ENCODE measurements at places on chromosomes 16 and 17.

- no peak for DNase-seq
Measured at GRCh38 chr17:9072696-9073339, 51.5 kb downstream of the NTN1 start.

- no peak for DNase-seq
Measured at GRCh38 chr16:68710211-68710610, 26.9 kb upstream of the CDH1 start.

- no peak for DNase-seq
Measured at GRCh38 chr16:17235147-17235815, 235.5 kb downstream of the XYLT1 start.

DNA sequence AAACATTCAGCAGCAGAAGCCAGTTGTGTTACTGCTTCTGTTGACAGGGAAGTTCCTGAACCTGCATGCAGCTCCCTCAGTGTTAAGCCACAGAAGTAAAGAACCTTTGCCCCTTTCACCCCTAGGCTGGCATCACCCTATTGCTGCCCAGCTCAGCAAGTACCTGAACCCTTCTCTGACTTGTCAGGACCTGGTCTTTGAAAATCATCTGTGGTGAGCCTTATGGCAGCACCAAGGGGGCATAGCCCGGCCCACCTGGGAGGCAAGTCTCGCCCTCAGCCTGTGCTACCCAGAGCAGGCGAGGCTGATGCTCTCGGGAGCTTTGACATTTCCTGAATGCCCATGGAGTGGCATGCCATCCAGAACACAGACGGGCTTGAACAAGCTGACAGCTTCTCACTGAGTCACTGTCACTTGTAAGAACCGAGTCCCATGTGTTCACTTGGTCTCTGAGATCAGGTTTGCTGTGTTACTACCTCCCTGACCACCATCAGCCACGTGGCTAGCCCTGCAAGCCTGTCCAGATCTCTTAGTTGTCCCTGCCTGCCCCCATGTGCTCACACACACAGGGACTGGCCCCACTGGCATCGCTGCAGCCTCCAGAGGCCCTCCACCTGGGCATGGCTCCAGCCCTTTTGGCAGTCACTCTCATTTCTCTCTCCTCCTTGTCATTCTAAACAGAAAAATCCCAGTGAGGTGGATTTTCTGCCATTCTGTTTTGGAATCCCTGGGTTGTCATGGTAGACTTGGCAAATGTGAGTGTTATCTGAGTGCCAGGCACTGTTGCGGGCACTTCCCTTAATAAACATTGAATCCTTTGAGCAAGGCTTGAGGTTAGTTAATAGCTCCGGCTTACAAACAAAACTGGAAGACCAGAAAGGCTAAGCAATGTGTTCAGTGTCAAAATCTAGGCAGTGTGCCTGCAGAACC is 2.9 kb upstream of the CARMIL2 start:
- DNase-seq: no peak

GRCh38 chr17:42846594-42847280 is 2.4 kb downstream of the AOC2 start:
- no peak for DNase-seq

GRCh38 chr17:50420419-50421112 is 5.5 kb upstream of the ACSF2 start:
- DNase-seq: no peak

- DNase-seq: no peak
Measured at GRCh38 chr17:56656701-56657327, 63.3 kb downstream of the NOG start.

DNA sequence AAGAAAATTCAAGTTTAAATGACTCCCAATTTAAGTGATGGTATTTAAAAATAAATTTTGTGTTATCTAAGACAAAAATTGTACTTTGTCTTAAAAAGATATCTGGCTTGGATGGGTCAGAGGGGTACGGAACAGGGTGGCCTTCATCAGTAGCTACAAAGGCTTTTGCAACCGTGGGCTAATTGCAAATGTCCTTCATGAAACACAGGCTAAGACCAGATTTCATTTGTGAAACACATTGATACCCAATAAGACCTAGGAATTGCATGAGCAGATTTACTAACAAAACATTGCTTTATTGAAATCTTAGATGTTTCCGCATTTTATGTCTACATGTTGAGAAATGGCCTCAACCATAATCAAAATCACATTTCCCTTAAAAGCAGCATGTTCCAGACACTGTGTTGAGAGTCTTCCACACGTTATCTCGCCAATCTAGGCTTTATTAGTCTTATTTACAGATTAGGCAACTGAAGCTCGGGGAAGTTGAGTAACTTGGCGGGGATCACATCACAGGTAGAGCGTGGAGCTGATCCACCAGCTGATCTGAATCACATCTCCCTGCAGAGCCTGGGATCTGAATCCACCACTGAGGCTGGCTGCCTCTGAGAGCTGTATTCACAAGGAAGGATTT is 21.8 kb downstream of the FBXO39 start:
- DNase-seq: no peak

DNA sequence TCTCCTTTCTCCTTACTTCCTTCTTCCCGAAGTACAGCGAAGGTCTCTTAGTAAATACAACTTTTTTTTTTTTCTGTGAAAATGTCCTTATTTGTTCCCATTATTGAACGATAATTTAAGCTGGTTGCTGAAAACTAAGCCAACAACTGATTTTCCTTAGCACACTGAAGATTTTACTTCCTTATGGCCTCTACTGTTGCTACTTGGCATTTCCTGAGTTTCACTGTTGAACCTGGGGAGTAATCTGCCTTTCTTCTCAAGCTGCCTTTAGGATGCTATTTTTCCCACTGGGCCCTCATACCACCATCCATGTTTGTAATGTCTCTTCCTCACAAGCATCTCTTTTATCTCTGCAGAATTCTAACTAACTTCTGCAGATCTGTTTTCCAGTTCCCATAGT is 26.1 kb downstream of the UBE2O start:
- DNase-seq: no peak

GRCh38 chr16:68197250-68197649 is 38.7 kb downstream of the ESRP2 start:
- DNase-seq: no peak

- peak; percentile 32 for DNase-seq
Measured at GRCh38 chr16:962901-963814, 7.6 kb downstream of the LMF1 start.

GRCh38 chr16:57539072-57539796 is 2.9 kb upstream of the CCDC102A start:
- peak; percentile 24 for DNase-seq

DNA sequence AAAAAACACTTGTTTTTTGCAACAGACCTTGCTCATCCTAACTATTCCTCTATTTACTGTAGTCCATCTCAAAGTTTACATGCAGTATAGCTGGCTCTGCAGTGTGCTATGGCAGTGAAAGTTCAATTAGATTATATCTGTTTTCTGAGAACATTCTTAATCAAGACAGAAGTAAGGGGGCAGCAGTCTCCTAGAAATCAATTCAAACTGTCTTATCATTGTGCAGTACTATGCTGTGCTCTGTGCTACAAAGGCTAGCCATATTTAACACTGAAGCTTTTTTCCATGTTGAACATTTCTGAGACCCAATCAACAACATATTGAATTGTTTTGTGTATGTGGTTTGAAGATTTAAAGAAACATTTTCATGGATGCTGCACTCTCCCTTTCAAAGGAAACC is 11.4 kb downstream of the NETO2 start:
- no peak for DNase-seq

- peak; percentile 71 for DNase-seq
Measured at GRCh38 chr17:7323731-7324437, 5.3 kb downstream of the NEURL4 start.

GRCh38 chr16:71895679-71896365 is 491 bp downstream of the IST1 start:
- no peak for DNase-seq

GRCh38 chr17:64506201-64506575 is at the start of gene DDX5:
TSS of gene DDX5 (minus strand) at chr17:64506289. CDS start at chr17:64506119, 170 bp downstream.
- peak; percentile 98 for DNase-seq

DNA sequence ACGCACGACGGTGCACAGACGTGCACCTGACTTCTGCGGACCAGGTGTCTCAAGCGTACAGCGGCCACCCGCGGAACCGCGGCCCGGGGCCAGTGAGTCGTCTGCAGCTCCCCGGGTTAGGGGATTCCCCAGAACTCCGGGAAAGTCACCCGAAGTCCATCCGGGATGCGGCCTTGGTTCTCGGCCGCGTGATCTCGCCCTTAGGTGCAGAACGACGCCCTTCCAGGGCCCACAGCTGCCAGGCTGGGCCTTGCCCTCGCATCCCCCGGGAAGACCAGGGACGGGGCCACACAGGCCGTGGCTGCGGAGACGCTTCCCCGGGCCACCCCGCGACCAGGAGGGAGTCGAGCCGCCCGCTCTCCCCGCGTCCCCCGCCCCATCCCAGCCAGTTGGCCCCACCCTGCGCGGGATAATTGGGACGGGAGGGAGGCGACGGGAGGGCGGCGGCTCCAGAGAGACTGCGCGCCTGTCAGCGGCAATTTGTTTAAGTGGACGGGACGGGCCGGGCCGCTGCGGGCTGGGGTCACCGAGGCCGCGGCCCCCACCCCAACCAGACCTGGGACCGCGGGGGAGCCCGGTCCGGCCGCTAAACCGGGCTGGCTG is 3.6 kb upstream of the TBX2 start:
- DNase-seq: no peak

DNA sequence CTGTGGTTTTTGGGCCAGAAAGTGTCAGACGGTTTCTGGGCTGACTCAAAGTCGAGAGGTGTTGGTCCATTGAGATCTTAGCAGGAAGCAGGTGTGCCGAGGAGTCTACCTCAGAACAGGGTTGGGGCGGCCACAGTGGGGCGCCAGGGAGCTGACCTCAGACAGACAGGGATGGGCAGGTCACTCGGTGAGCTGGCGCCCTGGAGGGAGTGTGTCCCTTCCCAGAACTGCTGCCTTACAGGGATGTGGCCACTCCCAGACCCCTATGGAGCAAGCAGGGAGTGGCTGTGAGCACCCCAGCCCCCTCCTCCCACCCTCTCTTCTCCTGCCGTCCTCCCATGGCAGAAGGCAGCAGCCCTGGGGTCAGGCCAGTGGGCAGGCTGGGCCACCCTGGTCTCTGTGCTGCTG is 14.0 kb upstream of the DPEP1 start:
- peak; percentile 44 for DNase-seq

DNA sequence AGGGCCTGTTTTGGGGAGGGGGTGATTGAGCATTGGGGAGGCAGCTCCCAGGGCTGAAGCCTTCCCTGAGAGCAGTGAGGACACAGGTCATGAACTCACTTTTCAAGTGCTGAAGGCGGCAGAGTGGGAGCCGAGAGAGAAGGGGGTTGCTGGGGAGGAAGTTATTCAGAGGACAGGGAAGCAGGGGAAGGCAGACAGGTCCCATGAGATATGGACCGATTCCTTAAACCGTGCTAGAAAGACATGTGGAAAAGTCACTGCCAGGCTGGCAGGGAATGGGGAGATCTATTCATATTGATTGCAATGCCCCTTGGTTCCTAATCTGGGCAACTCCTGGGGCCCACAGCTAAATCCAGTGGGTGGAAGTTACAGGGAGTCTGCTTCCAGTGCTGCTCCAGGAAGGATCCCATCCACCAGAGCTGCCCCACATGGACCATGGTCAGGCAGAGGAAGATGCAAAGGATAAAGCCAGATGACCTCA is 1.1 kb downstream of the CCL4 start:
- DNase-seq: no peak

- no peak for DNase-seq
Measured at GRCh38 chr16:3965306-3965705, 84.8 kb upstream of the CREBBP start.

- DNase-seq: peak; percentile 37
Measured at GRCh38 chr16:11250091-11250785, 5.8 kb downstream of the SOCS1 start.

- DNase-seq: no peak
Measured at GRCh38 chr16:82990155-82990554, 363.4 kb downstream of the CDH13 start.

GRCh38 chr17:19378416-19379360 is at the start of gene MAPK7:
TSS of gene MAPK7 (plus strand) at chr17:19378498. CDS start at chr17:19378901, 403 bp downstream.
- no peak for DNase-seq

GRCh38 chr17:42971589-42971988 is 7.3 kb upstream of the AARSD1 start:
- DNase-seq: no peak

DNA sequence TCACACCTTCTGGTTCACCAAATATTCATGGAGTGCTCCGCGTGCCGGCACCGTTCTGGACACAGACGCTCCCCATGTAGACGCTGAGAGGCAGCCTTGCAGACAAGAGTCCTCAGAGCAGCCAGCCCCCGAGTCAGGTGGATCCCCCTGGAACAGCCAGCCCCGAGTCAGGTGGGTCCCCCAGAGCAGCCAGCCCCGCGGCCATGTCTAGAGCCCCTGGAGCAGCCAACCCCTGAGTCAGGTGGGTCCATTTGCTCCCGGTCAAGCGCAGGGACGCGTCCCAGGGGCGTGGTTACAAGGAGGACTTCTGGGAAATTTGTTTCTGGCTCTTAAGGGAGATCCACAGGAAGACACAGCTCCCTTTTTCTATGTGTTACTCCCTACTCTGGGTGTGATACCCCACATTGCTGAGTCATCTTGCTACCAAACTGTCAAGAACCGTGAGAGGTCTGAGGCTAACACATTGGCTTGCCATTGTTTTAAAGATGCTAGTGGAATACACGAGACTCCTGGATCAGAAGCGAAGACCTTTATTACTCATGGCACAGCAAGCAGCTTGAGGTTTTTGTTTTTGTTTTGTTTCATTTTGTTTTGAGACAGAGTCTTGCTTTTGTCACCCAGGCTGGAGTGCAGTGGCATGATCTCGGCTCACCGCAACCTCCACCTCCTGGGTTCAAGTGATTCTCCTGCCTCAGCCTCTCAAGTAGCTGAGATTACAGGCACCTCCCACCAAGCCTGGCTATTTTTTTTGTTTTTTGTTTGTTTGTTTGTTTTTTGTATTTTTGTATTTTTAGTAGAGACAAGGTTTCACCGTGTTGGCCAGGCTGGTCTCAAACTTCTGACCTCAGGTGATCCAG is 43.3 kb upstream of the CBFA2T3 start:
- peak; percentile 44 for DNase-seq

GRCh38 chr16:11639008-11639562 is 29.2 kb upstream of the SNN start:
- no peak for DNase-seq

DNA sequence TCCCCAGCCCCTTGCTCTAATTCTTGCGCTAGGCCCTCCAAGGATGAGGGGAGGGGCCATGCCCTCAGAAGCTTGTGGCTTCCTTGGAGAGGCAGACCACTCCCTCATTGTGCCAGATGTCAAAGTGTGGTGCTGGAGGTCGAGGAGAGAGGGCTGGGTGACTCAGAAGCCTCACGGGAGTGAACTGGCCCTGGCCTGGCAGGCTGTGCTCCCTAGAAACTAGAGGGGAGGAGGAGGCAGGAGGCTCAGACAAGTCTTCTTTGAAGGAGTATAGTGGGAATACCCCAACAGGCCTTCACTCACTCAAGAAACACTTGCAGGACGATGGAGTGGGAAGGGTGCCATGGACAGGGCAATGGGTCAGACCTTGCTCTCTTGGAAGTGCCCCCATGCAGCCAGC is 18.5 kb downstream of the ANKRD40 start:
- no peak for DNase-seq

- DNase-seq: no peak
Measured at GRCh38 chr17:43737722-43738121, 20.9 kb downstream of the SOST start.

- no peak for DNase-seq
Measured at GRCh38 chr16:83533193-83533592, 274.6 kb upstream of the HSBP1 start.
